ENCODE measurements at places on chromosomes 5 and 9. TPM values are rescaled to one million over a fixed set of nuclear protein-coding genes. Genes with fewer than 3 reads are reported as not detected.

DNA sequence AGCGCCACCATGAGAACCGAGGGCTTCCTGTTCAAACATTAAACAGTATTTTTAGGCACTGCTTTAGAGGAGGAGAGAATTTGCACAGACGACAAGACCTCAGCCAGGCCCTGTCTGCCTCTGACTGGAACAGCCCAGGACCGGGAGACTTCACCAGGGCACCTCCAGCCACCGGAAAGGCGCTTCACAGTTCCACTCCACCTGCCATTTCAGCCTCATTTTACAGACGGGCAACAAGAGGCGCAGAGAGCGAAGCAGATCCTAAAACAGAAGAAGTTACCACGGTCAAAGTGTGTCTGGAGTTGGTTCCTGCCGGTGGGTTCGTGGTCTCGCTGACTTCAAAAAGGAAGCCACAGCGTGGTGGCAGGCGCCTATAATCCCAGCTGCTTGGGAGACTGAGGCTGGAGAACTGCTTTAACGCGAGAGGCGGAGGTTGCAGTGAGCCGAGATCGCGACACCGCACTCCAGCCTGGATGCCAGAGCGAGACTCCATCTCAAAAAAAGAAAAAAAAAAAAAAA, 28.4 kb downstream of the COL23A1 start:
- DNase-seq, result no peak

DNA sequence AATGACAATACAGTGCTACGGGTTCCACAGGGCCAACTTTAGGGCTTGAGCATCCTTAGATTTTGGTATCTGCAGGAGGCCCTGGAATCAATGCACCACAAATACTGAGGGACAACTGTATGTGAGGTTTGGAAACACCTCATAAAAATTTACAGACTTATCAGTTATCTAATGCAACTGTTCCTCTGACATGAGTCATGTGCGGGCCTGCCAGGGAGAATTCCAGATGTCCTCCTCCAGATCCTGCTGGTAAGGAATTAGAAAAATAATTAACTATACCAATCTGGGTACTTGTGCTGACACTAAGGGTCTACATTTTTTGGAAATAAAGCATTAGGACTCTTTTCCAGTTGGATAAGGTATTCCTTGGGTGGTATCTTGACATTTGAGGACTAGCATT, 333.3 kb downstream of the ARRDC3 start:
- DNase-seq, result no peak

GRCh38 chr9:11931109-11931508, 762.1 kb upstream of the TYRP1 start:
- DNase-seq, result no peak

DNA sequence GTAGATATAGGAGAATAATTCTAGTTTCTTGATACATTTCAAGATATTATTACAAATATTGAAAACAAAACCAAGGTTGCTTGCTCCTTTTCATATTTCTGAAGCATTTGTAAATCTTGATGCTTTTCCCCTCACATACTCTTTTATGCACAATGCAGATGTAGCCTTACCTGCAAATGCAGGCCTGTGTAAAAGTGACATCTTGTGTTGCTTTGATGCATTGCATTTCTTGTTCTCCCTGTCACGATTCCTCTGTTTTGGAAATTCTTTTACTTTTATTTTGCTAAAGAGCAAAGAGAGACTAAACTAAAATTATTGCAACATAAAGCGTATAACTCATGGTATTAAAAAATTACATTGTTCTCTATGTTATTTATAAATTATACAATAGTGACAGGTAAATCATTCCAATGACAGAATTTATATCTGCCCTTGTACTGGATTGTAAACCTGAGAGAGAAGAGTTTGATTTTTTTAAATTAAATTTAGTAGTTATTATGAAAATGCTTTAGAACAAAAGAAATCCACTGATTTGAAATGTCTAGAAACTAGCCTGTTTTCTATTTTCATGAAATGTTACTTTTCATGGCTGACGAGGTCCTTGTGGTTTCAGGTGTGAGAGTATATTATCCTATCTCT, 970.0 kb downstream of the MAT2B start:
- no peak for DNase-seq

- no peak for DNase-seq
These were observed 45.2 kb upstream of the NEK6 start for GRCh38 chr9:124212381-124213050.

- DNase-seq, result no peak
These were observed 211.3 kb downstream of the NTRK2 start for GRCh38 chr9:84880835-84881234.

DNA sequence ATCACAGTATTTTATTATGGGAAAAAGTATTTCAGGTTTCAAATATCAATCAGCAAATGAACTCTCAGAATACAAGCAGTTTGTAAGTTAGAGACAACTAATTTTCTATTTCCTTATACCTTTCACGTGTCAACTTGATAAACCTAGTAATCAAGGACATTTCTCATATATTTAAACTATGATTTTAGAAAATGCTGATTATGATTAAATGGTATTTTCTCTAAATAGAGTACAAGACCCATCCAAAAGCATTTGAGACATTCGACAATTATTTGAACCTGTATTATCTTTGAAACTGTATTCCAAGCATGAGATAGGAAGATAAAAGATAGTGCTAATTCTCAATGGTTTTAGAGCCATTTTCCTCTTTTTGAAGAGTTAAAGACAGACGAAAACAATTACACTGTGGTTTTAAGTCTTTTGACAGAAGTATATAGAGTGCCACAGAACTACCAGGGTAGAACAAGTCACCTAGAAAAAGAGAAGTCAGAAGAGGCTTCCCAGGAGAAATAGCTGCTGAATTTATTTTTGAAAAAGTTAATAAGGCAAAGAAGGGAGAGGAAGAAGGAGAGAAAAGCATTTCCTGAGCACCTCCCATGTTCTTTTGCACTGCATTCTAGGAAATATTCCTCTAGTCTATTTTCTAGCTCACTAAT, 5.6 kb downstream of the MEIKIN start:
- no peak for DNase-seq

- DNase-seq, result no peak
These were observed 84.2 kb downstream of the MUSK start for GRCh38 chr9:110752766-110753165.

GRCh38 chr5:139799359-139799758, 3.8 kb downstream of the PSD2 start:
- no peak for DNase-seq

The FXN gene
- polyA plus RNA-seq, result 16.9 TPM

The GFI1B gene
- 0.94 TPM for polyA plus RNA-seq

The TMEM203 gene
- polyA plus RNA-seq, result 53.2 TPM

The ANKDD1B gene
- 10.7 TPM for polyA plus RNA-seq

All from left renal cortex interstitium (tissue), 4 donors.